CD8-positive, alpha-beta memory T cell (primary cell): ENCODE measurements at places on chromosomes 6 and 20.

- no peak for DNase-seq
These were observed at the start of gene PI3 for GRCh38 chr20:45174434-45175364. TSS of gene PI3 (plus strand) at chr20:45174902. CDS start at chr20:45174923, 21 bp downstream.

- DNase-seq, result no peak
These were observed 519.8 kb upstream of the CITED2 start for GRCh38 chr6:139894271-139894670.

- no peak for DNase-seq
These were observed 78.0 kb downstream of the YTHDF1 start for GRCh38 chr20:63137851-63138415.

- DNase-seq, result peak; percentile 42
These were observed 117.8 kb upstream of the SUPT3H start for GRCh38 chr6:45495429-45496084.

DNA sequence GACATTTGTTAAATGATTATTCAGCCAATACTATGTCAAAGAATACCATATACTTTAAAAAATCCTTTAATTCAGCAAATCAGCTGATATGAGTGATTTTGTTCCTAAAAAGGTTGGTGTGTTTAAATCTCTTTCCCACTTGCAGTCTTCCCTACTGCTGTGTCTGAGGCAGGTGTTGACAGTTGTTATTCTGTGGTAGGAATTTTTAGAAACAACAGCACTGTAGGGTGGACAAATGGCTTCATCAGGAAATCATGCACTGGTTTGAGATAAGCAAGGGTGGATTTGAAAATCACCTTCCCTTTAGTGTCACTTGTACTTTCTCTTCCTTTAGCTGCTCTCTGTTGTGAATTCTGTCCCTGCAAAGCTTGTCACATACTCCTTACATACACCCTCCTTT, 213.7 kb upstream of the SGK1 start:
- no peak for DNase-seq

GRCh38 chr6:107827541-107827940, 3.4 kb upstream of the SCML4 start:
- no peak for DNase-seq

GRCh38 chr20:14712302-14712739, 374.9 kb upstream of the FLRT3 start:
- no peak for DNase-seq

GRCh38 chr6:15364401-15365037, 118.7 kb downstream of the JARID2 start:
- DNase-seq, result no peak

- DNase-seq, result no peak
These were observed 341.3 kb downstream of the SMOC2 start for GRCh38 chr6:168782187-168782751.

DNA sequence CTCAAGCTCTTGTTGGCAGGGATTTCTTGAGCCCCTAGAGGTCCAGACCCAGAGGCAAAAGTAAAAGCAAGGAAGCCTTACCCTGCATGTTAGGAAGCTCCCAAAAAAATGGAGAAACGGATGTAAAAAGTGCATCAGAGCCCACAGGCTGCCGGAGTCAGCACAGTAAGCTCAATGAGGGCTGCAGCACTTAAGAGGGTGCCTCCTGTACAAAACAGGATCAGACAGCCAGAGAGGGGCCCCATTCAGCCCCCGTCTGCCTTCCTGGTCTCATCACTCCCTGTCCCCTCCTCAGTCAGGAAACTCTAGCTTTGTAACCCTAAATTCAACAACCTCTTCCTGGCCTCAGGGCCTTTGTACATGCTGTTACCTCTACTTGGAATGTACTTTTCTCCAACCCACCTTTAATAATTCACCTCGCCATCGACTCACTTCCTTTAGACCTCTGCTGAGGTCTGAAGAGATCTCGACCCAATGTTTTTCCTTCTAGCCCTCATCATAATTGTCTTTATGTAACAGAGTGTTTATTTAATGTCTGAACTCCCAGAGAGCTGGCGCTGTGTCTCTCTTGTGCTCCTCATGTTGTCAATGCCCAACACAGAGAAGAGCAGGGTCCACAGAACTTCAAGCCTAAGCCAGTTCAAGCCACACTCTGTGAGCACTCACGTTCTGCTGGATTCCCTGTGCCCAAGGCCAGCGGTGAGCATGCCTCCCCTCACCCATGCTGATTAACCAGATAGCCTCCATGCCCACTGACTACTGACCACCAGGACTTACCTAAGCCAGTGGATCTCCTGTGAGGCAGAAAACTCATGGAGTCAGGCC, 2.8 kb upstream of the PLCG1 start:
- DNase-seq, result no peak

GRCh38 chr20:31260326-31260932, 3.0 kb downstream of the DEFB115 start:
- DNase-seq, result no peak

DNA sequence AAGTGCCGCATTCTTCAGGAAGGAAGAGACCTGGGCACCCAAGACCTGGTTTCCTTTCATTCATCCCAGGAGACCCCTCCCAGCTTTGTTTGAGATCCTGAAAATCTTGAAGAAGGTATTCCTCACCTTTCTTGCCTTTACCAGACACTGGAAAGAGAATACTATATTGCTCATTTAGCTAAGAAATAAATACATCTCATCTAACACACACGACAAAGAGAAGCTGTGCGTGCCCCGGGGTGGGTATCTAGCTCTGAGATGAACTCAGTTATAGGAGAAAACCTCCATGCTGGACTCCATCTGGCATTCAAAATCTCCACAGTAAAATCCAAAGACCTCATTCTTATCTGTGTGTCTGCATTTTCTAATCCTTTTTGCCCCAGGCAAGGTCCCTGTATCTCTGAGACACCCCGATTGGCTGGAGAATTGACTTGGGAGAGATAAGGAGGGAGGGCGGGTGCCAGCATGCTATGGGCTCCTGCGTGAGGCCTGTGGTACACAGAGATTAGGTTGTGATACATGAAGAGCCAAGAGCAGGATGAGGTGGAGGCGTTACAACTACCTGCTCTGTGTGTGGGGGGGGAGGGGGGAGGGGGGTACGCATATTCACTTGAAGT, 4.8 kb downstream of the MUC21 start:
- DNase-seq, result no peak

DNA sequence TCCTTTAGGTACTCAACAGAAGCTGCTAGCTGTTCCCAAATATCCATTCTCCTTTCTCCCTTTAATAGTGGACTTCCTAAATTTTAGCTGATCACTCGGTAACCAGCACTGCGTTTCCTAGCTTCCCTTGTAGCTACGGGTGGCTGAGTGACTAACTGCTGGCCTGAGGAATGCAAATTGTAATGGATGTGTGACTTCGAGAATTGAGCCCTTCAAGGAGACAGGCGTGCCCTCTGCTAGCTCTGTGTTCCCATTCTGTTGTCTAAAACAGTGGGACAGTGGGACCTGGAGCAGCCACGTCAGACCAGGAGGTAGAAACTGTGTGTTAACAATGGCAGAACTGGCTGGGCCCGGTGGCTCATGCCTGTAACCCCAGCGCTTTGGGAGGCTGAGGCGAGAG, 56.5 kb downstream of the SCML4 start:
- no peak for DNase-seq

DNA sequence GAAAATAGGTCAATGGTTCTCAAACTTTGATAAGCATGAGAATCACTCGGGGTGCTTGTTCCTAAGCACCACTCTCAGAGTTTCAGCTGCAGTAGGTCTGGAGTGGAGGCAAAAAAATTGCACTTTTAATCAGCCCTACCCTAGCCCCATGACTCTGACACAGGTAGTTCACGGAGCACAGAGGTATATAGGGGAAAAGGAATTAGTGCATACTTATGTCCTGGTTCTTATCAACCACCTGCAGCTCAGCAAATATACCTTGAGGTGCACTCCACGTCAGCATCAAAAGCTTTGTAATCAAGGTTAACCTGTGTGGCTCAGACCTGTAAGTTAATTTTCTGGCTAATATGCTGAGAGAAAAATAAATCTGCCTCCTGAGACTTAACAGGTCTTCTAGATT, 138.8 kb upstream of the HMGN3 start:
- DNase-seq, result no peak

DNA sequence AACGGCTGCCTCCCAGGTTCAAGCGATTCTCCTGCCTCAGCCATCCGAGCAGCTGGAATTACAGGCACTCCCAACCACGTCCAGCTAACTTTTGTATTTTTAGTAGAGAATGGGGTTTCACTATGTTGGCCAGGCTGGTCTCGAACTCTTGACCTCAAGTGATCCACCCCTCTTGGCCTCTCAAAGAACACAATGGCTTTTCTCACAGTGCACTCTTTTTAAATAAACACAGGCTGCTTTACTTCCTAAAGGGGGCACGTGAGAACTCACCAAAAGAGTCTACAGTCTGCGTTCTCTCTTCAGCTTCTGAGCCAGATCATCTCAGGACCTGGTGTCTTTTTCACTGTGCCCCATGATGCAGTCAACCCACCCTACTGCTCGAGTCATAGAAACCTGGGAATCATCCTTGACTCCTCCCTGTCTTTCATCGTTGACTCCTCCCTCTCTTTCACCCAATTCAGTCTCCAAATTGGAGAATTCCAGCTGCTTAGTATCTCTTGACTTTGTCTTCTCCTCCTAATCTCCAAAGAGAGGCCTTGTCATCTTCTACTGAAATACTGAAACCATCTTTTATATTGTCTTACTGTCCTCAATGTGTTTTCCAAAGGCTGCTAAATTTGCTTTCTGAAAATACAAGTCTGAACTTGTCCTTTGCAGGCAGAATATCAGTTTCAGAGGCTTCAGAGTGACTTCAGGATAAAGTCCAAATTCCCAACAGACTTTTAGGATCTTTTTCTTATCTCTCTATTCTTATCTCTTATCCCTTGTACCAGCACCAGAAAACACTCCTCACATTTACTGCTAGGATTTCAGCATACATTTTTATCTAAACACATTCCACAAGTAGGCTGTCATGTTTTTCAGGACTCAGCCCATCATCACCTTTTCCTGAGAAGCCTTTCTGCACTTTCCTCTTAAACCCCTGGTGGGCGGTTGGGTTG, 323.4 kb downstream of the SYNE1 start:
- DNase-seq, result no peak

- DNase-seq, result no peak
These were observed 206.5 kb downstream of the TPBG start for GRCh38 chr6:82570083-82570482.

- DNase-seq, result no peak
These were observed 2.0 kb upstream of the SDC4 start for GRCh38 chr20:45350217-45350616.

DNA sequence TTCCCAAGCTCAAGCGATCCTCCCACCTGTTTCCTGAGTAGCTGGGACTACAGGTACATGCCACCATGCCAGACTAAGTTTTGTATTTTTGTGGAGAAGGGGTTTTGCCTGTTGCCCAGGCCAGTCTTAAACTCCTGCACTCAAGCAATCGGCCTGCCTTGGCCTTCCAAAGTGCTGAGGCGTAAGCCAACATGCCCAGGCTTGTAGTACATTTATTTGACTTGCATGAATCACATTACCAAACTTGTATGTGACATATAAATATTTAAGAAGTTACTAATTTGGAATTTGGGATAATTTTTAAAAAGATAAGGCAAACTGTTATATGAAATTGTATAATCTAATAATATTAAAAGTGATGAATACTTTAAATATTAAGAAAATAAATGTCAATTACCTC, 157.6 kb downstream of the MCHR2 start:
- no peak for DNase-seq

- DNase-seq, result no peak
These were observed 502.0 kb downstream of the BMP2 start for GRCh38 chr20:7269452-7269851.

GRCh38 chr6:91278416-91278815, 691.5 kb upstream of the MAP3K7 start:
- no peak for DNase-seq

- DNase-seq, result no peak
These were observed 168.0 kb downstream of the CDK19 start for GRCh38 chr6:110646951-110647910.

DNA sequence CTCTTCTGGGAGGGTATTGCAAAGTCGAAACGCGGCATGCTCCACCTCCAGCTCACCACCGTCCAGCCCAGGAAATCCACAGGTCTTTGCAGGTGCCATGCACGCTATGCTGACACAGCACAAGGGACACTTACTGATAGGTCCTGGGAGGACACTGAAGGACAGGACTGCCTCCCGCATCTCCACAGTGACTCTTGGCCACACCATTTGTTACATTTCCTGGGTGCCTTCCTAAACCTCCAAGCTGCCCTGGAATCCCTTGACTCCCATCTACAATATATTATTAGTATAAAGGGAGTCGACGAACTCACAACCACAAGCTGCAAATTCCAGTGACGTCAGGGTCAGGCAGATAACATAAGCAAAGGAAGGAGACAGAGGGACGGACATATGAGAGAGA, 106.9 kb downstream of the JPH2 start:
- DNase-seq, result no peak

DNA sequence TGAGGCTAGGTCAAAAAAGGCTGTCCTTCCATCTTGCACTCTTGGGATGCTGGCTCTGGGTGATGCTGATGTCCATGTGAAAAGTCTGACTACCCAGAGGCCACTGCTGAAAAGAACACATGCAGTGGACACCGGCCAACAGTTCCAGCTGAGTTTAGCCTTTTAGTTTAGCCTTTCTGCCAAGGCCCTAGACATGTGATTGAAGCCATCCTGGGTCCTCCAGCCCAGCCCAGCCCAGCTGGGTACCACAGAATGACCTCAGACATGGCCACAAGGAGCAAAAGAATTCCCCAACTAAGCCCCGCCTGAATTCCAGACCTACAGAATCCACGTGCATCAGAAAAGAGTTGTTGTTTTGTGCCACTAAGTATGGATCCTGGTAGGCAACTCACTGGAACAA, 17.4 kb downstream of the PIGT start:
- DNase-seq, result no peak
